Stimulated activated CD4-positive, alpha-beta T cell treated with anti-CD3 and anti-CD28 coated beads, Interleukin-15, amount 100 ng/mL, for 1 hour (primary cell): ENCODE measurements at places on chromosomes 1 and 21.

DNA sequence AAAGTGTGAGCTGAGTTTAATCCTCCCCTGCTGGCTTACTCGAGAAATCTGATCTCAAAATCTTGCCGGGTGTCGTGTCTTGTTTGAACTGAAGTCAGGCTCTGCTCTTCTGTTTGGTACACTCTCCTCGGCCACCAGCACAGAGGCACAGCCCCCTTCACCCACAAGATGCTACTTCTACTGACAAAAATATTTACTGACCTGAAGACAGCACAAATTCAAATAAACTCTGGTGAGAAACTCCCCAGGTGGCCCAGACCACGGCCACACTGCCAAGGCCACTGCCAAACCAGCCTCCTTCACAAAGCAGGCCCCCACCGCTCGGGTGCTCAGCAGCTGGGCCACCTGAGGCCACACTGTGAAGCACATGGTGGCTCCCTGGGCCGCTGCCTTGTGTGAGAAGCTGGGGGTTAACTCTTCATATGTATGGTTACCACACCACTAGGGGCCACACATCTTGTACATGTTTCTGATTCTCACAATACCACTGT is 80.6 kb downstream of the TGFBR3 start:
- DNase-seq = no peak

DNA sequence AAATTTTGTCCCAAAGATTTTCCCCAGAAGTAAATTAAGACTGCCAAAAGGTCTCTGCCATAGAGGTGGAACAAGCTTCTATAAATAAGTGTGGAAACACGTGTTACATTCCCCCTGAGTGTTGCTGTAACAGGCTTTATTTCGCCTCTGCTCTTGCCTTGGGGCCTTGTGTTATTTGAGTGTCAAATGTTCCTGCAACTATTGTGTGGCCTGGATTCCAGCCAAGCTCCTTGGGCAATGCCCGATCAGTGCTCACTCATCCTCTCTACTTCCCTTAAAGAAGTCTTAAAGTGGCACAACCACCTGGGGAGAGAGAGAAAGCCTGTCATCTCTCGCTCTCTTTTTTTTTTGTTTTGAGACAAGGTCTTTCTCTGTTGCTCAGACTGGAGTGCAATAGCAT is 156.7 kb downstream of the NR5A2 start:
- DNase-seq = no peak

DNA sequence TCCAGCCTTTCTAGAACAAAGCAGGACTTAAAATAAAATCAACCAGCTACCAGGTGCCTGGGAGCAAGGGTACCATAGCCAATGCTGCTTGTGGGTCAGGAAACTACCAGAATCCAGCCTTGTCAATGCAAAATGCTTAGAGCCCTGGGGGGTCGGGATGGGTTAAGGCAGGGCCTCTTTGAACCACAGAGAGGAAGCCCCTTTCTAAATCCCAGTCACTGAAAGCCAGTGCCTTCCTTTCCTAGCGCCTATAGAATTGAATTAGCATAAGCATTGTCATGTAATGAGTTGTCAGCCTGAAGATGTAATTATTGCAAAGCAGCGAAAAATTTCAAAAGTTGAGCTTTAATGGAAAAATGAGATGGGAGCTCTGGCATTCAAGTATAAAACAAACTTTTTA is 176.6 kb upstream of the DAB1 start:
- DNase-seq = no peak

GRCh38 chr1:54481201-54481884 is 66.7 kb upstream of the ACOT11 start:
- DNase-seq = no peak

DNA sequence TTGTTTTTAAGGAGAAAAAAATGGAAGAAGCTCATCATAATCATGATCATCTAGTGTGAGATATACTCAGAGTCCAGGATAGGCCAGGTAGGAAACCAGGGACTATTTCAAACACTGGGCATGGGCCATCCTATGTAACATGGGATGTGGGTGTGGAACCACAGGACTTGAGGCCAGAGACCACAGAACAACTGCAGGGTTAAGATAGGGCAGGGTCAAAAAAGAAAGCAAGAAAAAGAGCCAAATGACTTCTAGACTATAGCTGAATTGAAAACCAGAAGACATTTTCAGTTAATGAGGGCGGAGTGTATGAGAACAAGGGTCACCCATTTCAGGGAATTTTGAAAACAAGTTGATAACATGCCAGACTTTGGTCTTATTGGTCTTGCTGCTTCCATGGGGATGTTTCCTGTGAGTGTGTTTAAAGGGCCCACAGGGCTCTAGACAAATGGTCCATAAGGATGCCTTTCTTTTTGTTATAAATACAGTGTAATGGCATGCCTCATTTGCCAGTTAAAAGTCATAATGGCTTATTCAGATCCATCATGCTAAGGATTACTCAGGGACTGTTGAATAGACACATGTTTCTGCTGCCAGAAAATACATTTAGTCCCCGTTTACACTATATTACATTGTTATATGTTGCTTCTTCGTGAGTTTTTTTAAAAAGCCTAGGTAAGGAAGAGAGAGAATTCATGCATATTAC is 182.0 kb upstream of the C21orf91 start:
- DNase-seq = no peak

DNA sequence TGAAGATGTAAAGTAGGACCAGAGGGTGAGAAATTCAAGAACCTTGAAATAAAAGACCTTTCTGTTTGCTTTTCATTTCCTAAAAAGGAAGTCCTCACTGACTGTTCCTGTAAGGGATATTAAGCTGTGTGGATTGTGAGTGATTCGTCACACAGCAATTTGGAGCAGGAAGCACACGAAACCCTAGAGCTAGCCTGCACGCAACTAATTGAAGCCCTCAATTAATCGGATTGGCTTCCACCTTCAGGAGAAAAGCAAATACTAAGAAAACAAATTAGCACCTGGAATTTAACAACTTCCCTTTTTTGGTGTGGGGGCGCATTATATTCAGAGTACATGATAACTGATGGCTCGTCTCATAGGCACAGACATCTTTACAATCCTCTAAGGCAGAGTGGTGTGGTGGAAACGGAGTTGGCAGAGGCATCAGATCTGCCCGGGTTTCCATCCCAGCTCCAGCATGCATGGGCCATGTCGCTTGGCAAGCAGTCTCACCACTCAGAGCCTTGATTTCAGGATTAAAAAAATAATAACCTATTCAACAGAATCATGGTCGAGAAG is 95.2 kb downstream of the KCNJ15 start:
- no peak for DNase-seq

- no peak for DNase-seq
These were observed 12.3 kb downstream of the CHIT1 start for GRCh38 chr1:203217139-203217655.

GRCh38 chr1:27132624-27133023 is 22.3 kb downstream of the SLC9A1 start:
- DNase-seq = no peak

GRCh38 chr1:173427146-173428054 is 49.7 kb upstream of the PRDX6 start:
- no peak for DNase-seq

- DNase-seq = no peak
These were observed 18.1 kb downstream of the SLX9 start for GRCh38 chr21:44957901-44958451.

DNA sequence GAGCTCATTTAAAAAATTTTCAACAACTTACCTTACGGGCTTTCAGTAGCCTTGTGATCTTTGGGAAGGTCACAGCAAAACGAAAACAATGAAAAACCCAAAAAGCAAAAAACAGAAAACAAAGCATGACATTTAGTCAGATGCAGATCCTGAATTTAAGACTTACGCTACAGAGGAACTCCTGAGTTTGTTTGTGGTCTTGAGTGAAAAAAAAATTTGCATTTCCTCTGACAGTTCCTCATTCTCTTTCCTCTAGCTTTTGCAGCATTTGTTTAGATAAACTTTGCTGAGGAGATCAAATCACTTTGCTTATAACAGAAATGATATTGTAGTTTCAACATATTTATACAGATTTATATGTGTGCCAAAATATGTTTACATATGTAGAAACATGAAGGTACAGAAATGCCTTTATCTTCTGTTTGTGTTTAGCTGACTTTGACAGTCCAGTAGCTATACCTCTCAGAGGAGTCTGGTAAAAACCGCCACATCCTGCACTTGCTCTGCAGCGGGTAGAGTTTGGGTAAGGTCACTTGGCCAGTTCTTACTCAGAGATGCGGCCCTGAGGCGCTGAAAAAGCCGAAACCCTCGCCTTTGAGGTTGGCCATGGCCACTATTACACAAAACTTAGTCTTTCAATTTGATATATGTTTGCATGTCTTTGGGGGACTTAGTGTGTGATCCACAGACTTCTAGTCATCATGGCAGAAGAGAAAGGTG is 142.5 kb downstream of the TNR start:
- DNase-seq = no peak

- DNase-seq = no peak
These were observed 209.9 kb downstream of the BARHL2 start for GRCh38 chr1:90507173-90507572.

DNA sequence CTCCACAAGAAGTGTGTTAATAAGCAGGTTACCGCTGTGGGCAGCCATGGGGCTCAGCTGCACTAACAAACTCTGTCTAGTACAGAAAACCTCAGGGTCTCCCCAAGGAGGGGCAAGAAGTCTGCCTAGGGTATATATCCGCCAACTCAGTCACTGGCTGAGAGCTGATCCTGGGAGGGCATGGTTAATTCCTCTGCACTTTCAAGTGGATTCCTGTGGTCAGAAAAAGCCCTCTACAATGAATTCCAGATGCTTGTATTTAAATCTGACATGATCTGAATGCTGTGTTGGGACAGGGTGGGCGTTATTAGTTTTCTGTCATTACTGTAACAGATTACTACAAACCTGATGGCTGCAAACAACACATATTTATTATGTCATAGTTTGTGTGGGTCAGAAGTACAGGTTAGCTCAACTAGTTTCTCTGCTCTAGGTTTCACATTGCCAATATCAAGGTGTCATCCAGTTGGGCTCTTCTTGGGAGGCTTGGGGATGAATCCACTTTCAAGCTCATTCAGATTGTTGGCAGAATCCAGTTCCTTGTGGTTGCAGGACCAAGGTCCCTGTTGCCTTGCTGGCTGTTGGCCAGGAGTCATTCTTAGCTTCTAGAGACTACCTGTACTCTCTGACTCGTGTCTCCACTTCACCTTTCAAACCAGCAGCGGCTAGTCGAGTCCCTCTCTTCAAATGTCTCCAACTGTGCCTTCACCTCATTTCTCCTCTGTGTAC is 8.0 kb upstream of the SELE start:
- DNase-seq = no peak

- no peak for DNase-seq
These were observed 534.6 kb downstream of the SMYD3 start for GRCh38 chr1:245972476-245972875.

- no peak for DNase-seq
These were observed 79.7 kb downstream of the RUNX3 start for GRCh38 chr1:24850328-24850920.

DNA sequence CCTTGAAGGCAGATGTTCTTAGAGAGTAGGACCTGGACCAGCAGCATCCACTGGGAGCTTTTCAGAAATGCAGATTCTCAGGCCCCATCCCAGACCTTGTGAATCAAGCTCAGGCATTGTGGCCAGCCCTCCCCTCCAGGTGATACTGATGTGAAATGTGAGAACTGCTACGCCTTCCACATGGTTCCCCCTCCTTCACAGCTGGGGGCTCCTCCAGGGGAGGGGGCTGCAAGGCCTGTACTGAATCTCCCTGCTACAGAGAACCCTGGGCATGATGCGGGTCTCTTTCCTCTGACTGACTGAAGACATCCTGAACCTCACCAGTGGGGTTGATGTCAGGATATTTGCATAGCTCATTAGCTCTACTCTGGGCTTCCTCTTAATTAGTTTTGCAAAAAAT is 141.8 kb upstream of the CSF3R start:
- no peak for DNase-seq

DNA sequence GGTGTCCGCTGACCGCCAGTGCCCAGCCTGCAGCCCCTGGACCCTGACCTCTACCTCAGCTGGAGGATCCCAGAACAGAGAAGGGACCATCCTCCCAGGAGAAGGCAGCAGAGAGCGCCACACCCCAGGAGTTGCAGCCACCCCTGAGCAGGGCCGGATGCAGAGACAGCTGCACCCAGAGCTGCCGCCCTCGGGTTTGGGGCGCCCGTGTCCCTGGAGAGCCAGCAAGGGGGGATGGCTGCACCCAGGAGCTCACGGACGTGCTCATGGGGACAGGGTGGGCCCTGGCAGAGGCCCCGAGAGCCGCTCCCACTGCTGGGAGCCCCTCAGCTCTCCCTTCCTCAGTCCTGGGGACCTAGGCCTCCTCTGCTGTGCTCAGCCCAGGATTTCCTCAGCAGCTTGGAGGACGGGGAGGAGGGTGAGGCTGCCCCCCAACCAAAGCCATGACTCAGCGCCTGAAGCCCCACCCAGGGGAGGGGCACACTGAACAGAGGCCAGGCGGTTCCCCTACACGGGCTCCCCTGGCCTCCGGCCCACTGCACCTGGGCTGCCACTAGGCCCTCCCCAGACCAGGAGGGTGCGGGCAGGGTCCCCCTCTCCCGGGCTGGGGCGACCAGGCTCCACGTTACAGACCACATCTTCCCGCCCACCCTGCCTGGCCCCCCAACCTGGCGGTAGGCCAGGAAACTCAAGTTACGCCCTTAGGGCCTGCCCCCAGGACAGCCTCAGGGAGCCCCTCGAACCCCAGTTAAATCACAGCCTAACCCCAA is 2.2 kb downstream of the ACAP3 start:
- DNase-seq = peak; percentile 51

- no peak for DNase-seq
These were observed 15.6 kb downstream of the TGFBR3 start for GRCh38 chr1:91870322-91870721.

- peak; percentile 15 for DNase-seq
These were observed 3.2 kb downstream of the MYBPH start for GRCh38 chr1:203172184-203173010.

GRCh38 chr1:167923324-167924056 is 9.6 kb upstream of the ADCY10 start:
- no peak for DNase-seq

DNA sequence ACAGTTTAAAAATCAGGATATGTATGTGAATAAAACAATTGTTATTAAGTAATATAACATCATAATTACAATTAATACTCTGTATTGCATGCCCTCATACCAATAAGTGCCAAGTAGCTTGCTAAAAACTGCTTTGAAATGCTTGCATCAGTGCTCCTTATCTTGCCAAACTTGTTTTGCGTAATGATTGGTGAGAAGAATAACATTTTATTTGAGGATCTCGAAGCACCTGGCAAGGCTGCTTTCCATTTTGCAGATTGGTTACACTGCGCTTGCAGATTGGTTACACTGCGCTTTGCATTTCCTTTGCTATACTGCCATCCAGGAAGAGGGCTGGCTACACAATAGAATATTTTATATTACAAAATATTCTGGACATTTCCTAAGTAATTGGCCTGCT is 1.7 kb upstream of the PBX1 start:
- no peak for DNase-seq

DNA sequence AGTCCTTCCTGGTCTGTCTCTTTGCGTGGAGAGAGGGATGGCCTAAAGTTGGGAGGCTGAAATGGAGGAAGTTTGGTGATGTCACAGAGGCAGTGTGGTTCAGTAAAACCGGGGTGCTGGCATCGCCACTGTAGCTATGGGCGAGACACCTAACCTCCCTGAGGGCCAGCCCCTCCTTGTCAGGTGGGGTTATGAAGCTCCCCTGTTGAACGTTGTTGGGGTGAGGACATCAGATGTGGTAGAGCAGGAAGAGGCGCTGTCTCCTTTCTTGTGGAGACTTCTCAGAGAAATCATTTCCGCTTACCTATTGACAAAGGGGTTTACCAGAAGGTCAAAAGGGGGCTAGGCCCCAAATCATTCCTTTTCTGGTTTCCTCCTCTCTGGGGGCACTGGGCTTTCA is 294.7 kb downstream of the SIPA1L2 start:
- DNase-seq = no peak

- no peak for DNase-seq
These were observed 10.9 kb downstream of the OLIG2 start for GRCh38 chr21:33036430-33037162.
